NCI-H2081 treated with DMSO at 0.1 percent for 48 hours (cell line): ENCODE measurements at places on chromosomes 6 and 20.

GRCh38 chr20:48146877-48147276, 361.6 kb upstream of the SULF2 start:
- no peak for DNase-seq

DNA sequence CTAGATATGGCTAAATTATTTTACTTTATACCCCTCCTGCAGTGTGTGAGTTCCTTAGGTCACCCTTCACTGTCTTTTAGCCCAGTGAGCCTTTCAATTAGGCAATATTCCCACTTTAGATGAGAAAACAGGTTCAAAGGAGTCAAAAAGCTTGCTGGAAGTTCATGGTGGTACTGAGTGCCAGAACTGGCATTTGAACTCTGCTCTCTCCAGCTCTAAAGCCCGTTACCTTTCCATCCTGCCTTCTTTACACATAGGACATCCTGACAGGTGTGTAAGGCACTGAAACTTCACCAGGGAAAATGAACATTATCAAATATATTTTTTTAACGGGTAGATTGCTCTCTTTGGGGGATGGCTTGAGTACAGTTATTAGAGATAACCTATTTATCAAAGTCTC, 11.2 kb upstream of the TMEM217 start:
- DNase-seq, result no peak

DNA sequence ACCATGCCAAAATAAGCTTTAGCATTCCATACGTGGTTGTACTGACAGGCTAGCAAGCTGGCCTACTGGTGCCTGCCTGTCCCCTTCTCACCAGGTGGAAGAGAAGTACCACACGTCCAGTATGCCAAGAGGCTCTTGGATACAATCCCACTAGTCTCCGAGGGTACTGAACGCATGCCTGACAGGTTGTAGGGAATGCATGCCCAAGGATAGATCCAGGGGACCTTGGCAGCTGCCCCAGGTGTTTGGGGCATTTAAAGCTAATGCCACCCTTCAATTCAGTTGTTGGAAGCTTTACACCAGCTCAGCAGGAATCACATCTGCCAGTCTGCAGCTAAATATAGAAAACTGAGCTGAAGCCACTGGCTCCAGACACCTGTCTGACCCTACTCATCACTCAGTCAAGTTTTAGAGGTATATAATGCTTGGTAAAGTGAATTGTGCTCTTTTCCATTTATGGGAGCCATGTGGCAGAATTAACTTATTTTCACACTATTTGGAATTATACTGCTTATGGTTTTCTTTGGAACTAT, 4.9 kb downstream of the TUBB2B start:
- peak; percentile 67 for DNase-seq

DNA sequence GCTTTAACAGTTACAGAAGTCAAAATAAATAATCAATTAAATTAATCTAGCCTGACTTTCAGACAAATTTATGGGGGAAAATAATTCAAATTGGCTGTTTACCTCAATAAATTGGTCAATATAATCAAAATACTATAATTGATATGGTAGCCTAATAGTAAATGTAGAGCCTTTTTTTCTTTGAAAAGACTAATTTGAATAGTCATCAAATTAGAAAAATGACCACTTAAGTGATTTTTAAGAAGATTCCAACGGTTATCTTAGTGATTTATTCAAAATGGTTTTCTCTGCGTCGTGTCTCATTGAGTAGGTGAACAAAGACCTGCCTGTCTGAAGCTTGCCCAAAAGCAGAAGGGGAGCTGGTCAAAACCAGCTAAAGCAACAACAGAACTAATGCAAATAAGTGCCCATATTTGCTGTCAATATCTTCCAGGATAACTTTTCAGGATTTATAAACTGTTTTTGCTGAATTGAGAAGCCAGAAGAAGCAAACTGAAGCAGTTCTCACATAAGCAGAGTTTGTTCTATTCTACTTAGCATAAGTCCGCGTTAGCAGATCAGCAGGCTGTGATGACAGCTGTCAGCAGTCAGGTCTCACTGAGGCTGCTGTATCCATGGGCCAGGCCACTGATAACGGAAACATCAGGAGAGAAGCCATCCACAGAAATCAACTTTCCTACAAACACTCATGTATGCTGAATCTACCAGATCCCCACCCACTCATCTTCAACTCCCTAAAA, 7.0 kb downstream of the RCAN2 start:
- no peak for DNase-seq

DNA sequence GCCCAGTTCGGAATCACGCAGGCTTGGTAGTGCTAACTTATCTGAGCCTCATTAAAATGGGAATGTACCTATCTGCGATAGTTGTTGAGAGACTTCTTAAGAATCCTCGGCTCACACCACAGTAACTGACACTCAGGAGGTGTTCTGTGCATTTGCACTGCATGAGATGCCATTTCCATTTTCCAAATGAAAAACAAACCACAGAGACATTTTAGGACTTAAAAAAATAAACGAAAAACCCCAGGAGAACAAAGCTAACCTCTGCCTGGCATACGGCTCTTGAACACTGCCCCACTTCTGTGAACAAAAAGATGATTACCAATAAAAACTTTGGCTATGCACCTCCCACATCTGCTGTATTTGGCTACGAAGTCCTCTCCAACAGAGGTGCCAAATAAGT, 37.6 kb downstream of the BEND3 start:
- no peak for DNase-seq

GRCh38 chr6:78353040-78353439, 514.3 kb upstream of the IRAK1BP1 start:
- DNase-seq, result no peak

DNA sequence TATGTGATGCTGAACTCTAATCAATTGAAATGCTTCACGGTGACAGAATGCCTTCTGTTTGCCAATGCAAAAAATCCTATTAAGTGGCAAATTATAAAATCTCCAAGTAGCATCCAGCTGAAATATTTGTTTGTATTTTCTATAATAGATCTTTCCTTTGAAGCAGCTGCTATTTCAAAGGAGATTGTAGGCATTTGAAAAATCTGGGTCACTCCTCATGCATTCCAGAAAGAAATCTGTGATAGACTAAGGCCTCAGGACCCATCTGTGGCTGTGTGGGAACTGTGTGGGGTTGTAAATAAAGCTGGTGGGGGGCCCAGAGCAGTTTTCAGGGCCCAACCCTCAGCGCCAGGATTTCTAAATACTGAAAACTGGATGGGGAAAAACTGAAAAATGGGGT, 216.9 kb upstream of the ARG1 start:
- DNase-seq, result no peak
